ENCODE measurements at places on chromosomes 4 and X.

DNA sequence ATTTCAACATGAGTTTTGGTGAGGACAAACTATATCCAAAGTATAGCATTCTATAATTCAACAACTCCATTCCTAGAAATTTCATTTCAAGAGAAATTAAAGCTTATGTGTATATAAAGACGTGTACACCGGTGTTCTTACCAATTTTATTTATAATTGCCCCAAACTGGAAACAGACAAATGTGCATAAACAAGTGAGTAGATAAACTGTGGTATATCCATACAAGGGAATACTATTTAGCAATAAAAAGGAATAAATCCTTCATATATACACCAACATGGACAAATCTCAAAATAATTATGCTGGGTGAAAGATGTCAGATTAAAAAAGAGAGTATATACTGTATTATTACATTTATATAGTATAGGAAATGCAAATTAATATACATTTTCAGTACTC is 19.9 kb downstream of the HNRNPH2 start:
- no peak for DNase-seq

DNA sequence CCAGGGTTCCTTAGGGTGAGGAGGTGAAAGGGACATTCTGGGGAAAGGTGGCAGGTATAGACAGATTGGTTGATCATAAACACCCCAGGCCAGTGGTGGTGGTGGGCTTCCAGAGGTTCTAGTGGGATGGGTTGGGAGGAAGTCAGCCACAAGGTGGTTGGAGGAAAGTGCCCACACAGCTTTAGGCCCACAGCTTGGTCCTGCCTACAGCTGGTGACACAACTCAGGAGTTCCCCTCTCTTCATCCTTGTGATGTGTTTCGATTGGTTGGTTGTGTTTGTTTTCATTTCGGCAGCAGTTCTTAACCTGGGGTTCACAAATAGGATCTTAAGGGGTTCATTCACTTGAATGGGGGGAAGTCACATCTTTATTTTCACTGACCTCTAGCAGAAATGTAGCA is 157.0 kb downstream of the TMEM164 start:
- DNase-seq: no peak

GRCh38 chr4:77360451-77360850 is 203.4 kb downstream of the CCNG2 start:
- peak; percentile 15 for DNase-seq

GRCh38 chr4:129335276-129335675 is 239.3 kb downstream of the C4orf33 start:
- no peak for DNase-seq

DNA sequence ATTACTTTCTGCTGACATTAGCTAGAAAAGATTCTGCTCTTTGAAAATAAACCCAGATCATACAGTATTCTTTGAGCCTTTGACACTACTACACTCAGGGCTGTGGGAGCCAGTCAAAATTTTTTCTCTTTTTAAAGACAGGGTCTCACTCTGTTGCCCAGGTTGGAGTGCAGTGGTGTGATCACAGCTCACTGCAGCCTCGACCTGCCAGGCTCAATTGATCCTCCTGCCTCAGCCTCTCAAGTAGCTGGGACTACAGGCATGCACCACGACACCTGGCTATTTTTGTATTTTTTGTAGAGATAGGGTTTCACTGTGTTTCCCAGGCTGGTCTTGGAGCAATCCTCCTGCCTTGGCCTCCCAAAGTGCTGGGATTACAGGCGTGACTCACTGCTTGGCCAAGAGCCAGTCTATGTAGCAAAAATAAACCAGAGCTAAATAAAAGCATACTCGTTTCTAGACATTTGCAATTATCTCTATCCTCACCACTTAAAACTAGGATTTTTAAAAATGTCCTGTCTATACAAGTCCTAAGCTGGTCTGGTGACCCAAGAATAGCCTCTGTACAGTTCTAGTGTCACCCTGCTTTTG is 43.2 kb downstream of the AKAP4 start:
- DNase-seq: no peak

GRCh38 chr4:150069353-150069752 is 8.9 kb upstream of the DCLK2 start:
- no peak for DNase-seq

DNA sequence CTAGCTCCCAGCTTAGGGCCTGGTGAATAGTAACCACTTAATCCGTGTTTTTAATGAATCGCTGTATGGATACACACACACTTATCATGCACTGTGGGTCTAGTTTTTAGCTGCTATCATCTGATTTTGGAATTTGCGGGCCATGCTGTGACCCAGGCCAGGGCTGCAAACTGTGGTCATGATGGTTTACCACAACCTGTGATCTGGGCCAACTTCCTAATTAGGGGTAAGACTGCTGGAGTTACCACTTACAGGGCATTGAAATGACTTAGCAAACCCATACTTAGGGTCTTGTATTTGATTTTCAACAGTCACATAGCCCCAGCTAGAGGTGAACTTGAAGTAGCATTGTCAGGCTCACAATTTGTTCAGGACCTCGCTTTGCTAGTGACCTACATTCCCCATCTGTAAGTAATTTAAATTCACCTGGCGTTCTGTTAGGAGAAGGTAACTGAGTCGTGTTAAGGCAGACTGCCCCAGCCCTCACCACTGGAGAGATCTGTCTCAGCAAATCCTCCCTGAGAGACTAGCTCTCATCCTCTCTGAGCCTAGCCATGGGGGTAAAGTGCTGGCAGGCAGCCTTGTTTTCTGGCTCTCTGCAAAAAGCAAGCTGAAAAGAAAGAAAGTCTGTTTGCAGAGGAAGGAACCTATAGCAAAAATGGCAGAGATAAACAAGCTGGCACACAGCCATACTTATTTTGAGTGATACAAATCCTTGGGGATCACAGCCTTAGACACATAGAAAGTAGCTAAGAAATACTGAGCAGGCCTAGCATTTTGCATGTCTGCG is 33.8 kb upstream of the EGFL6 start:
- DNase-seq: no peak

- no peak for DNase-seq
These were observed 590 bp upstream of the NAF1 start for GRCh38 chr4:163167333-163167626.

DNA sequence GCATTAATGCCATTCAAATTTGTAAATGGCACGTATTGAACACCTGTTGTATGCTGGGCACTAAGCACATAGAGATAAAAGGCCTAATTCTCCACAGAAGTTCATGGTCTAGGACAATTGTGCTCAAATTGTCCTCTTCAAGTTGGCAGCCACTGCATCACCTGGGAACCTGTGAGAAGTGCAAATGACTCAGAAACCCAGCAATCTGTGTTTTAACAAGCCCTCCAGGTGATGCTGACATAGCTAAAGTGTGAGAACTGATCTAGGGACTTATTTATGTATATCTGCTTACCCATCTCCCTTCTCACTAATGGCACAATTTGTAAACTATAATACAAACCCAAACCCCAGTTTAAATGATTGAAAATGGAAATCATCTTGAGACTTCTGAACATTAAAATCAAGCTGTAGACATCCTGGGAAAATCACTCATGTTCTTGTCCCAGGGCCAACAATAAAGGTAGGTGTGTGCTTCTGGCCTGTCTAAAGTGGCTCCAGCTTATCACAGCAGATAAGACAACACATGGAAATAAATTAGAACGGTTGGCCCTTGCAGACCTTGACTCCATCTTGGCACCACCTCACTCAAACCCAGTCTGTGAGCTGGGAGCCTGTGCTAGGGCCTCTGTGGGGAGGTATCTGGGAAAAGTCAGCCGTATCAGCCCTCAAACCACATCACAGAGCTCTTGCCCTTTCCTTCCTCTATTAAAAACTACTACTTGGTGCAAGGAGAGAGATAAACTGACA is 46.8 kb downstream of the UCHL1 start:
- DNase-seq: no peak

GRCh38 chr4:143402776-143403552 is 66.3 kb downstream of the GAB1 start:
- no peak for DNase-seq

DNA sequence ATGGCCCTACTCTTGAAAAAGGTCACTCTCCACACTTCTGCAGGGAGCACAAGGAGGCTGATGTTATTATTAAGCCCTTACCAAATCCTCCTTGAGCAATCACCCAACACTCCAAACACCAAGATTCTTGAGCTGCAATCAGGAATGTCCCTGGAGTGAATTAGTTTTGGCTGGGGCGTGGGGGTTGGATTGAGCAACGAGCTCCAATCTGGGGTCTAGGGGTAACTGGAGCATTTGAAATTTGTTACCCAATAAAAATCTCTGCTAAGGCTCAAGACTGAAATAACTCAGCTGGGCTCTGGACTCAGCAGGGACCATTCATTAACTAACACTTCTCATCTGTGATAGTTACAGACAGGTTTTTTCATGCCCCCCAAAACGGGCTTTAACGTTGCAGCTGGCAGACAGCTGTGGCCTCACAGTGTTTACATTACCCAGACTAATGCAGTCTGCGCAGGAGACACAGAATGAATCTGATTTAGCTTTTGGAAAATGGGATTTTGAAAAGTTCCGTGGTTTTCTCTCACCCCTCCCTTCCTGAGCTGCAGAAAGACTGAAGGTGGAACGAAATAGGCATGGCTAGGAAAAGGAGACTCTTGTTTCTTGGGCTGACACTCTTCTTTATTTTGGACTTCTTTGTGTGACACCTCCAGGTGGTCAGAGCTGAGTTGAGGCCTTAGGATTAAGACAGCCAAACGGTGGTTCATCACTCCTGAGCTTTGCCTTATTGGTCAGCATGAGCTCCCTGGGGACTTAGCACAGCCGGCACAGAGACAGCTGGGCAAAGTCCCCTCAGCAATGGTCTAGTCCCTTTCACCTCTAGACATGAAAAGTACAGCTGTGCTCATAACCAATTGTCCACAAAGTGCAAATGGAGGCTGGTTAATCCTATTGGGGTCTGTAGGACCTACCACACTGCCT is 26.6 kb downstream of the PLAC1 start:
- DNase-seq: no peak

DNA sequence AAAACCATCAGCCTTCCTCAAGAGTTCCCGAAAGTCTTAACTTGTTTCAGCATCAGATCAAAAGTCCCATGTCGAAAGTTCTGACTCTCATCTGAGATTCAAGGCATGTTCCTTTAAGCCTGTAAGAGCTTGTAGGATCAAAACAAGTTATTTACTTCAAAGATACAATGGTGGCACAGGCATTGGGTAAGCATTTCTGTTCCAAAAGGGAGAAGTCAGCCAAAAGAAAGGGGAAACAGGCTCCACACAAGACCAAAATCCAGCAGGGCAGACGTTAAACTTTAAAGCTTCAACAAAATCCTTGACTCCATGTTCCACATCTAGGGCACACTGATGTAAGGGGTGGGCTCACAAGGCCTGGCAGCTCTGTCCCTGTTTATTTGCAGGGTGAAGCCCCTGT is 91.7 kb downstream of the FHDC1 start:
- DNase-seq: no peak

- DNase-seq: no peak
These were observed 581 bp downstream of the DNAJB14 start for GRCh38 chr4:99945718-99946355.

- DNase-seq: no peak
These were observed 43.1 kb downstream of the ZGRF1 start for GRCh38 chr4:112593438-112594133.
